T-helper 2 cell treated with Interferon-gamma antibody and Interleukin-4, amounts not matched to agents 5 μg/mL and 100 μg/mL, for 36 hours (primary cell): ENCODE measurements at places on chromosomes 16 and 17.

- DNase-seq = no peak
Measured at GRCh38 chr17:70716551-70716950, 547.2 kb downstream of the KCNJ2 start.

GRCh38 chr16:1073566-1074378, 1.2 kb downstream of the SSTR5 start:
- no peak for DNase-seq

- peak; percentile 99 for DNase-seq
Measured at GRCh38 chr16:4253394-4254150, 11.7 kb upstream of the SRL start.

- no peak for DNase-seq
Measured at GRCh38 chr17:72425133-72425793, 304.4 kb downstream of the SOX9 start.

DNA sequence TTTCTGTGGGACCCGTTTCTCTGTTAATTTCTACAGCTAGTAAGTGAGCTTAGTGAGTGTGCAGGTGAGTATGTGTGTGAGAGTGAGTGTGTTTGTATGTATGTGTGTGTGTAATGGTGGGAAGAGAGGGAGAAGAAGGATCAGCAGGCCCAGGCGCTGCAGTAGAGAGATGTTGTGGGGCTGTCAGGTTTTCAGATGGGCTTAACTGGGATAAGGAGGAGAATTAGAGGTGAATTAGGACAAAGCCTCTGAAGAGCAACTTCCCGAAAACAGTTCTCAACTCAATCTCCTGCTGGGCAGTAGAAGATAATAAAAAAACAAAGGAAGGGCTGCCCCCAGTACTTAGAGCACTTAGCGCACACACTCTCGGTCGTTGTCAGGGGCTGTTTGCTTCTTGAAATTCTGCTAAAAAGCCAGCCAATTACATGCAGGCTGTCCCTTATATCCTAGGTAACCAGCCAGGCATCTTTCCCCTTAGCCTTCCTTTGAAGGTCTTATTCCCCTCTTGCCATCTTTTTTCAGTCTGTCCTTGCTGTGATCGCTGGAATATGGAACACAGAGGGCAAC, 63.4 kb downstream of the CLEC16A start:
- no peak for DNase-seq

DNA sequence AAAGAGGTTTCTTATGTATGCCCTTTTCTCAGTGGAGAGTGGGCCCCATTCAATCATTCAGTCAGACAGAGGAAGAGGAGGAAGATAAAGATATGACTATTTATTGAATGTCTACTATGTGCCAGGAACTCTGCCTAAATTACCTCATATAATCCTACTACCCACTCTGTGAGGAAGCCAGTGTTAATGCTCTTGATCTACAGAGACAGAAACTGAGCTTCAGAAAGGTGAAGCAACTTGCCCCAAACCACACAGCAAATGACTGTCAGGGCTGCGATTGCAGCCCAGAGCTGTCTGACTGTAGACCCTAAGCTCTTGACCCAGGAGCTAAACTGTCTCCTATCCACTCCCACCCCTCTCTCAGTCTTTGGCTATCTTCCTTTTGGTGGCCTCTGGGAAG, 8.4 kb downstream of the SRCIN1 start:
- DNase-seq = no peak

- DNase-seq = no peak
Measured at GRCh38 chr17:12395733-12396354, 269.8 kb upstream of the MYOCD start.

- DNase-seq = no peak
Measured at GRCh38 chr16:1647856-1648255, 30.2 kb upstream of the JPT2 start.

GRCh38 chr17:35094902-35095301, 24.8 kb downstream of the RAD51D start:
- DNase-seq = no peak

DNA sequence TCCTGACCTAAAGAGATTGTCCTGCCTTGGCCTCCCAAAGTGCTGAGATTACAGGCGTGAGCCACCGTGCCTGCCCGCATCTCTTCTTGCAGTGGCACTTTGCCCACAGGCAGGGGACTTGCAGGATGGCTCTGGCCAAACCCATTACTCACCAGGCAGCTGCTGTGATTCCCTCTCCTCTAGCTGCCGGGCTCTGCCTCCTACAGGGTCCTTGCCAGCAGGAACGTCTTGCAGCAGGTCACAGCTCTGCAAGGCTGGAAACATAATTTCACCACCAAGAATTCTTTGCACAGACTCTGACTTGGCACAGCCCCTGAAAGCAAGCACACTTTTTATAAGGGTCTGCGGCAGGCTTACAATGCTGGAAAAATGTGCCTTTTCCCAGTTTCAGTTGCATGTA, 20.3 kb downstream of the COX4I1 start:
- DNase-seq = no peak
